ENCODE measurements at places on chromosomes 4 and X.

DNA sequence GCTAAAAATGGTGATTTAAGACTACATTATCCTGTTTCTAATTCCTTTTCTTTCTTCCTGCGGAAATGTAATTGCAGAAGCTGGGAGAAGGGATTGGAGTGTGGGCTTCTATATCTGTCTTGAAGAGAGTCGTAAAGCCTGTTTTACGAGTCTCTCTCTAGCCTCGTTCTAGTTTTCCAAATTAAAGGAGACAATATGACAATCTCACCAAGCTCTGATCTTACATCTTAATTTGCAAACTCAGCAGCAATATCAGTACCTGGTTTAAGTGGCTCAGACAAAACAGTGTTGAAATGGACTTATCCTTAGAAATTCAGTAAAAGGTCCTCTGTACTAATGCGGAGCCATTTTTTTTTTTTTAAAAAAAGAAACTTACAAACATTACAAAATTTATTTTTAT lies 349.5 kb upstream of the HAND2 start:
- no peak for DNase-seq

GRCh38 chr4:70838204-70838603 lies 1.5 kb downstream of the GRSF1 start:
- DNase-seq: no peak

GRCh38 chr4:1834047-1834775 lies 21.7 kb downstream of the LETM1 start:
- DNase-seq: no peak

- no peak for DNase-seq
Measured at GRCh38 chrX:39431893-39432292, 630.6 kb downstream of the MID1IP1 start.

GRCh38 chr4:112381996-112382692 lies 85.0 kb downstream of the ALPK1 start:
- DNase-seq: no peak

All from stimulated activated CD4-positive, alpha-beta T cell treated with anti-CD3 and anti-CD28 coated beads, Interleukin-1b, Interleukin-23, amount 100 ng/mL, for 1 hour (primary cell).